Astrocyte of the cerebellum (primary cell): ENCODE measurements at places on chromosomes 5 and 9.

GRCh38 chr9:93589688-93590087, 13.3 kb downstream of the PHF2 start:
- DNase-seq: no peak

DNA sequence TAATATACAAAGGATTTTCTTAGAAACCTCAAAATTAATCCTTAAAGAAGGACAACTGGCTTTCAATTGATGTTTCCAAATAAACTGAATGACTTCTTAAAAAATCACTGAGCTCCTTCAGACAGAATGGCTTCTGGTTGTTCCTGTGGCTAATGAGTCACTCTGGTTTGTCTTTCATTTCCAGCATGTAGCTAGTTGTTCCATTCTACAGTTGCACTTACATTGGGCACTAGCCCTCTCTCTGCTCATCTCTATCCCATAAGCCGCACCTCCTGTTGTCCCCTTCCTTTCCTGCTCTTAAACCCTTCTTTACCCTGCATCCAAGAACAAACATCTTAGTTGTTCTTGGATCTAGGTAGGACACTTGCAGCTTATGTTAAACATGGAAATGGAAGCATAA, 235.3 kb upstream of the HAPLN1 start:
- DNase-seq: peak; percentile 66

GRCh38 chr5:1109542-1110306, 2.1 kb downstream of the SLC12A7 start:
- DNase-seq: no peak

DNA sequence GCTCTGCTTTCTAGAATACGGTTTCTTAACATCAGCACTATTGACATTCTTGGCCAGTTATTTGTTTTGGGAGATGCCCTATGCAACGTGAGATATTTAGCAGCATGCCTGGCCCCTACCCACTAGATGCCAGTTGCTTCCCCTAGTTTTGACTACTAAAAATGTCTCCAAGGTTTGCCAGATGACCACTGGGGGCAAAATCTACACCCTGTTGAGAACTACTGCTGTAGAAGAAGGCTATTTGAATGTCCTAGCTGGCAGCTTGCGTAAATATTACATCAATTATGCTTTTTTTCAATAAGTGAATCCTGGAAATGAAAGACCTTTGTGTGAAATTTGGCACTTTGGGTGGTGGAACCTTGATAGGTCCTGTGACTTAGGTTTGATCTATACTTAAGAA, 5.0 kb downstream of the NCBP1 start:
- DNase-seq: no peak

GRCh38 chr9:129442803-129443511, 177.9 kb downstream of the C9orf50 start:
- no peak for DNase-seq

- DNase-seq: no peak
Measured at GRCh38 chr5:72407541-72407940, 87.4 kb downstream of the PTCD2 start.

GRCh38 chr5:43482490-43483297, 971 bp downstream of the TMEM267 start:
- DNase-seq: peak; percentile 0

GRCh38 chr5:173010021-173010420, 26.4 kb downstream of the ATP6V0E1 start:
- peak; percentile 27 for DNase-seq

DNA sequence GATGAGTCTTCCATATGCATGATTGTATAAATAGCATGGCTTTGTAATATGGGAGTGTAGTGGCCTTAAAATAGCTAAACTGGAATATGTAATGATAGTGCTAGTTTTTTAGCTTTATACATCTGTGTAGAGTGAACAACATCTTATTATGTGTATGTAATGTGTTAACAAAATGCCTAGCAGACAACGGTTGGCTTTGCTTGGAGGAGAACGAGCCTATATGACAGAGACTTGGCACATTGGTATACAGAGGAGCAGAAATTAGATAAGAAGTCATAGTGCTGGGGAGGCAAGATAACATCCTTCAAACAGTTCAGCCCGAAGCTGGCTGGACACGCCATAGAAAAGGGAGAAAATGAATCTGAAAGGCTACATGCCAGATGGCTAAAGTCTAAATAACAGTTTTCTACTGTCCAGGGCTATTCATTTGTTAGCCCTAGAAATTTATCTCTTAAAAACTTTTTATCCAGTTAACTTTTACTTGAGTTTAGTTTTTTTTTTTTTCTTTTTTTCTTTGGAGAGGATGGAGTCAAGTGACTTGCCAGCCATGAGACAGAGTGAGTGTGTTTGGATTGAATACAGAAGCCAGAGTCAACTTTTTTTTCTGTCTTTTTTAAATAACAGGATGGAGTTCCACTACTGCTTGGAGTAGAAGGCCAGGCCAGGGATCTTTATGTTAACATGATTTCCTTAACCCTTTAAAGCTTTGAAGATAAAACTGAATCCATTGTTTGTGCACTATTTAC, 214.4 kb upstream of the ACTBL2 start:
- no peak for DNase-seq

DNA sequence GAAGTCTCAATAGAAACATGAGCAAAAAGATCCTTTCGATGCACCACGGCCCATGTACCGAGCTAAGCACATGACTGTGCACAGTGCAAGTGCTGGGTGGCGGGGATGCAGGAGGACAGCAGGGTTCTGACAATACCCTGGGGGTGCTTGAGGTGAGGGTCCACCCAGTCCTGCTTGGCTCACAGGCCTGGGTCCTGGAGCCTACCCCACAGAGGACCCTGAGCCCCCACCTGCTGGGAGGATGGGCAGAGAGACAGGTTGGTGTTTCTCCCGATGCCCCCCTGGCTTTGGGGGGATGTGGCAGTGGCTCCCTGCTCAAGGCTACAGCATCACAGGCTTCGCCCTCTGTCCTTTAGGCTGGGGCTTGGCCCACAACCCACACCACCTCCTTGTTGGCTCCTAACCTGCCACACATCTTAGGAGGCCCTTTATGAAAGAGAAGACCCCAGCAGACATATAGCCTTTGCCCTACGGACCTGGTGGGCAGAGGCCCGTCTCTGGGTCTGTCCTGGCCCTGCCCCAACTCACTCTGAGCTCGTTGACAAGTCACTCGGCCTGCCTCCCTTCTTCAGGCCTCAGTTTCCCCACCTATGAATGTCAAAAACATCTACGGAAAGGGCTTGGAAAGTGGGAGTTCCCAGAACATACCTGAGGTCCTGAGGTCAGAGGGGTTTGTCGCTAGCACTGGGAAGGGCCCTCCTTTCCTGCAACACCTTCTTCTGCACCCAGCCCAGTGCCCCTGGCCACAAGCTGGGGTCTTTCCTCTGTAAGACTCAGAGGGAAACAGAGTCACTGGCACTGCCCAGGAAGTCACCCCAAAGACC, 50.3 kb downstream of the BARX1 start:
- DNase-seq: no peak

DNA sequence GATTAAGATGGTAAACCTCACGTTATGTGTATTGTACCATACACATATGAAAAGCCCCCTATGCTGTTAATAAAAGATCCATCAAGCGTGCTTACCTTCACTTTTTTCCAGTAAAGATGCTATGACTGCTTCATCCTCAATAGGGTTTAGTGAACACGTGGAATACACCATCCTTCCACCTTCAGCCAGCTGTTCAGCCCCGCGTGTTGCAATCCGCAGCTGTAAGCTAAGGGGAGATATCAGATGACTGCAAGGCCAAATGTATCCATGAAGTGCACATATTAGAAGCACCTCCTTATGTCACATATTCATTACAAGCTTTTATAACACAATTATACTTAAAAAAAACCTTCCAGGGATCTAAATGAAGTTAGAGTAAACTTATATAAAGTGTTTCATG, 16.2 kb downstream of the NSUN2 start:
- DNase-seq: no peak

DNA sequence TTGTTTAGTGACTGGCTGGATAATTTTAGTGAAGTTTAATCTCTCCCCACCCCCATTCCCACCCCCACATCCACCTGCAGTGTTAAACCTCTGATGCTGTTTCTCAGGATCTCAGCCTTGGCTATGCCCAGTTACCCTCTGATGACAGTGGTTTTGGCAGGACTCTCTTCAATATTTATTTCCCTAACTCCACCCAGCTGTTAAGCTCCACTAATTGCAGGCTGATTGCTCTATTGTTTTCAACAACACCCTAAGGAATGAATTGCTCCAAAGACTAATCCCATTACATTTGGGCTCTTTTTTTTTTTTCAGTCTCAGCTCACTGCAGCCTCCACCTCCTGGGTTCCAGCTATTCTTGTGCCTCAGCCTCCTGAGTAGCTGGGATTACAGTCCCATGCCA, 46.3 kb downstream of the PHAX start:
- no peak for DNase-seq

GRCh38 chr5:125798307-125798706, 624.9 kb upstream of the GRAMD2B start:
- DNase-seq: peak; percentile 42

DNA sequence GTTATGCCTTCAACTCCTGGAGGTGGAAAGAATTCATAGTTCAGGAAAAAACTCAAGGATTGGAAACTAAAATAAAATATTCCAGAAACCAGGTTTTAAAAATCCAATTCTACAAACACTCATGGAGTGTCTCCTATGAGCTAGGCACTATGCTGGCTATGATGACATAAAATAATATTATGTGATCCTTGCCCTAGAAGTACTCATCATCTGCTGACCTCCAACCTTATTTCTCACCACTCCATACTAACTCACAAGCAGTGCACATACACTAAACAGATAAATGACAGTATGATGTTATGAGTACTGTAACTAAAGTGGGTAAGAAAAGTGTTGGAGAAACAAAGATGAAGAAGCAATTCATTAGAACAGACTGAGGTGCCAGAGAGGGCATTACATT, 93.2 kb upstream of the NR5A1 start:
- no peak for DNase-seq

DNA sequence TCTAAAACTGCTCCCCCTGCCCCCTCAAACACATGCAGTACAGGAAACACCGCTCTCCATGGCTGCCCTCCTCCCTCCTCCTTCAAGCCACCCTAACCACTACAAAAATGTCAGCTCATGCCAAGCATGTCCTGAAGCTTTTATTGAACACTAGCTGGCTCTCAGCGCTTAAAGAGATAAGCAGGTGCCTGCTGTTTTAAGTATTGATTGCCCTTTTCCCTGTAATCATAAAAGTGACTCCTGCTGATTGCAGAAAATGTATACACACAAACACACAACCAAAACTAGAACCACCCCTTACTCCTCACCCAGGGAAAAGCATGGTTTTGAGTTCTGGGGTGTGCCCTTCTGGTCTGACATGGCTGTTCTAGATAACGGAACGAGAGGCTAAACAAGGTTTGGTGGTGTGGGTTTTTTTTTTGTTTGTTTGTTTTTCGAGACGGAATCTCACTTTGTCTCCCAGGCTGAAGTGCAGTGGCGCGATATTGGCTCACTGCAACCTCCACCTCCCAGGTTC, 3.7 kb upstream of the UCK1 start:
- DNase-seq: no peak

- DNase-seq: no peak
Measured at GRCh38 chr9:27990524-27990923, 417.2 kb upstream of the C9orf72 start.

DNA sequence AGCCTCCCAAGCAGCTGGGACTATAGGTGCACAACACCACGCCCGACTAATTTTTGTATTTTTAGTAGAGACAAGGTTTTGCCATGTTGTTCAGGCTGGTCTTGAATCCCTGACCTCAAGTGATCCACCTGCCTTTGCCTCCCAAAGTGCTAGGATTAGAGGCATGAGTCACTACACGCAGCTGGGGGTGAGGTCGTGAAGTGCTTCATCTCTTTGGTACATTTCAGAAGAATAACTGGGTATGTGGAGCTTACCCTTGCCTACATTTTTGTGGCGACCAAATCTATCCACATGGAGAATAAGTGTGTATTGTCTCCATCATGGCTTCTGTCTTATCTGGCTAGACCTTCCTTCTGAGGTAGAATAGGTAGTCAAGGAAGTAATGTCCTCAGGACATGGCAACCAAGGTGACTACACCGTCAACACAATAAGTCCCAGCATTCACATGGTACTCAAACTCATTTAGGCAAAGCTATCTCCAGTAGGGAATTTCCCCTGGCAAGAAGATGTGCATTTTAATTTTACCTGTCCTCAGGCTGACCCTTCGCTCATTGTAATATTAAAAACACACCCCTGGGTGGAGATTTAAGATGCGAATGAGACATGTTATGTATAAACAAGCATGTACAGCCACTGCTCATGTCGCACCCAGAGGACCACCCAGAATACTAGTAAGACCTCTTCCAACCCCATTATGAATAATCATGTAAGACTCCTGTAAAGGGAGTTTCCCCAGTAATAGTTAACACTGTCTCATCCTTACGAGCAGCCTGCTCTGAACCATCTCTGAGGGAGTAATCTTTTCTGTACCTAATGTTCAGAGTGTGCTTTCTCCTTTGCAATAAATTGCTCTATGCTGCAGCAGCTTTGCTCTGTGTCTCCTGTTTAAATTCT, 1173.2 kb downstream of the TAF11L14 start:
- DNase-seq: no peak

DNA sequence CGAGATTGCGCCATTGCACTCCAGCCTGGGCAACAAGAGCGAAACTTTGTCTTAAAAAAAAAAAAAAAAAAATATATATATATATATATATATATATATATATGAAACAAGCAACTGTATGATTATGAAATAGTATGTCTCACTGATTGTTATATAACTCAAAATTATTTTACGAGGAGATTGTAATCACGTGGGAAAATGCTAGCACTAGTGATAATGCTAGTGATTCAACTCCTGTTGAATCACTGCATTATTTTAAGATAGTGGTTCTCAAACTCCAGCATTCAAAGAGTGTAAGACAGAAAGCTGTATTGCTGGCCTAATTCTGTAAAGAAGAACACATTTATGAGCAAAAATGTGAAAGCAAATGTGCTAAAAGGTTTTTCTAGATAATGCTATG, 12.4 kb upstream of the PTPN3 start:
- no peak for DNase-seq

- no peak for DNase-seq
Measured at GRCh38 chr5:38670878-38671277, 114.4 kb upstream of the LIFR start.

DNA sequence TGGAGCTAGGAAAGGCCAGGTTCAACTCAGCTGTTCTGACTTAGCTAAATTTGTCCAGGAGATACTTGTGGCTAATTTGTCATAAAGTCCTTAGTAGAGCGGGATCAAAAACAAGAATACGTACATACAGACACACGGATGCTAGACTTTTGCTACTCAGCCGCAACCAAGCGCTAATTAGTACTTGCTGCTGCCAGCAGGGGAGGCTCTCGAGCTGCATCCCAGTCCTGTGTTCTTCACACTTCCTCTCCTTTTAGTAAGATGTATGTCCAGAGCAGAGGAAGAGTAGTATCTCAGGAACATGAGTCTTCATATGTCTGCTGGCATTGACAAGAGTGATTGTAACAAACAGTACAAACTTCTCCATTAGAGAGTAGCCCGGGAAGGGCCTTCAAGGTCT, 58.3 kb downstream of the CYFIP2 start:
- DNase-seq: no peak

GRCh38 chr5:40227366-40227765, 452.3 kb upstream of the PTGER4 start:
- no peak for DNase-seq
